Spinal cord (tissue), 10 donors: ENCODE measurements at places on chromosomes 16 and 17.

- DNase-seq = no peak
These were observed 278.3 kb upstream of the CCL2 start for GRCh38 chr17:33976831-33977230.

GRCh38 chr17:45256114-45256966, 5.6 kb downstream of the SPATA32 start:
- DNase-seq = no peak

DNA sequence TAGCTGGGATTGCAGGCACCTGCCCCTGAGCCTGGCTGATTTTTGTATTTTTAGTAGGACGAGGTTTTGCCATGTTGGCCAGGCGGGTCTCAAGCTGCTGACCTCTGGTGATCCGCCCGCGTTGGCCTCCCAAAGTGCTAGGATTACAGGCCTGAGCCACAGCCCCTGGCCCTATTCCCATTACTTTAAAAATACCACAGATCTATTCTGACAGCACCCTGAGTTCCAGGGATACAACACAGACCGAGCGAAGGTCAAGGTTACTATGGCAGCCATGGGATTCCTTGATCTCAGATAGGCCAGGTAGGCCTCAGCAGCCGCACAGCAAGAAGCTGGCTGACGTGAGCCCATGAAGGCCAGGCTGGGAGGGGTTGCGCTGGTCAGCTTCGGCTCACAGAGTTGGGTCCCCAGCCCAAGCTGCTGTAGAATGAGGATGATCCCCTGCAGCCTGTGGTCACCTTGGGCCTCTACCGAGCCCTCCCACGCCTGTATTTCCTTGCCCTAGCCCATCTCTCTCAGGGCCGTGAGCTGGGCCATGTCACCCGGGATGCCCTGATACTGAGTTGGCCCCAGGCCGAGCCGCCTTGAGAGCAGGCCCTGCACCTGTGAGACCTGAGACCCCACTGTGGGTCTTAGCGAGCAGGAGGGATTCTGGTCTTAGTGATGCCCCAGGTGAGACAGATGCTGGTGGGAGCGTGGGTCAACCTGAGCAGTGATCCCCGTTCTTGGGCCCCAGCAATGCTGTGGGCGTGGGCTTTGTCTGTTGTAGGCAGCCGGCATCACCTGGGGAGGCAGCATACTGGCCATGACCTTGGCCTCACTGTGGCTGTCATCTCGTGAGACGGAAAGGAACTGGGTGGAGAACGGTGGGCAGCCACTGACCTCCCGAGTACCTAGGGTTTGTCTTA, 16.9 kb upstream of the RNF213 start:
- DNase-seq = no peak

DNA sequence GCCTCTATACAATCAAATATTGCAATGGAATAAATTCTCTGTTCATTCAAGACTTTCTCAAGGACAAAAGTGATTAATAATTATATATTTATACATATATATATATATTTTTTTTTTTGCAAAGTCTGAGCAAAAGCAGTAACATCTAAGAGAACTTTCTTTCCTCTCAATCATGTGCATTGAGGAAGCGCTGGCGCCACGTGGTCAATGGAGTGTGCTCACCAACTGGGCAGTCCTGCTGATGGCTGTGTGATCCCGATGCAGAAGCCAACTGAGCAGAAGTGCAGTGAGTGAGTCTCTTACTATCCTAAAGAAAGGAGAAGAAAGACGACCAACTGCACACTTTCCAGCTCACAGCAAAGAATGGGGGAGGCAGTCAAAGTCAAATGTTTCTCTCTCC, 37.2 kb upstream of the ULK2 start:
- no peak for DNase-seq

- DNase-seq = no peak
These were observed 21.9 kb downstream of the SGSH start for GRCh38 chr17:80198144-80198661.
